Stimulated activated CD8-positive, alpha-beta memory T cell treated with anti-CD3 and anti-CD28 coated beads, Interleukin-2, amount 100 ng/mL, for 1 hour (primary cell): ENCODE measurements at places on chromosomes 6 and 20.

DNA sequence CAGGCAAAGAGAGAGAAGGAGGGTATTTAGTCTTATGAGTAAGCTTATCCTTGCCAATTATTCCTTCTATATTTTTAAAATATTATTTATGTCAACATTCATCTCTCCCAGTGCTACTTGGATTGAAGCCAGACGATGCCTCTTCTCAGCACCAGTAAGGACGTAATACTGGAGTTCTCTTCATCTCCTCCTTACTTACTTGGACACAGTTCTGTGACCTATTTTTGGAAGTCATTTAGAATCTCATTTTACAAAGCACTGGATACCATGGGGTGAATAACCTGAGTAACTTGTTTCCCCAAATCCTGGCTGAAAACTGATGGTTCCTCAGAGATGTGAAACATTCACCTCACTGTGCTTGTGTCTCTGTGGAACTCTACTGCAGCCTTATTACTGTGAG is 137.4 kb upstream of the LAMP5 start:
- DNase-seq, result no peak

- no peak for DNase-seq
Measured at GRCh38 chr20:51305316-51306052, 237.0 kb downstream of the NFATC2 start.

GRCh38 chr6:108897371-108897770 is 49.1 kb downstream of the ARMC2 start:
- no peak for DNase-seq

DNA sequence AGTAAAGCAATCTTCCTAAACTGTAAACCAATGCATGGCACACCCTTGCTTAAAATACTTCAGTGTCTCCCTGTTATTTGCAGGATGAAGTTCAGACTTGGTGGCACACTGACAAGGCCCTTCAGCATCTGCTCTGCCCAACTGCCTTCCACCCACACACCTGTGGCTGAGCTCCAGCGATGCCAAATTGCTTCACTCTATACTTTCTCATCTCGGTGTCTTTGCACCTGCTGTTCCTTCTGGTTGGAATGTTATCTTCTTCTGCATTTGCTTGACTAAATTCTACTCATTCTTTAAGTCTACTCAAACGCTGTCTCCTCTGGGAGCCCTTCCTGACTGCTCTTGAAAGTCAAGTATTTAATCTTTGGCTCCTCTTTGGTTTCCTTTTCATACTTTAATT is 100.1 kb upstream of the SUPT3H start:
- DNase-seq, result no peak

DNA sequence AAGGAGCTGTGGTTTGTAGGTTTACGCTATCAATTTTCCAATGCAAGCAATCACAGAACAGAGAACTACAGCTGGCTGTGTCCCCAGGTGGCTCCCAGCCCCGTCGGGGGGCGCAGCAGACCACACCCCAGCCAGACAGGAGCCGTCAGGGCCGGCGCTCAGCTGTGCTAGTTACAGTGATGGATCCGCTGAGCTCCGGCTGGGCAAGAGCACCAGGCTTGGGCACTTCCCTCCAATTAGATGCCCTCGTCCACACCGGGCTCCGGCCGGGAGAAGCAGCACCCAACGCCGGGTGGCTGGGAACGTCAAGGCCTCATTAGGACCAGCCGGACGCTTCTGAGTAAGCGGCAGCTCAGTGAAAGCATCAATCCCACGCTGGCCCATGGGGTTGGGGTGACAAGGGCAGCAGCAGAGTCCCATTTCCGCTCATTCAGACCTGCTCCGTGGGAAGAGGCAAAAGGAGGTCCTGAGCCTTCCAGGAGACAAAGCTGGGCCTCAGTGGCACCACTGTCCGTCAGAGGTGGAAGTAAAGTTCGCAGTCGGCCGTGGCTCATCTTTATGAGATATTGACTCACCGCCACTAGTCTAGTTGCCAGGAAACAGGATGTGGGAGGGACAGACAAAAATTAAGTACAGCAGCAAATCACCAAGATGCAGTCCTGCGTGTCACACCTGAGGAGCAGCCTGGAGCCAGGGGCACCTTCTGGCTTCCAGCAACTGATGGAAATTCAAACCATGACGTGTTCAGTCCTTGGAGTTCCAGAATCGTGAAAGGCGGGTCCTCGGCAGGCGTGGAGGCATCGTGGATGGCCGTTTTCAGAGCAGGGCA is 164.1 kb downstream of the TAF4 start:
- DNase-seq, result no peak

DNA sequence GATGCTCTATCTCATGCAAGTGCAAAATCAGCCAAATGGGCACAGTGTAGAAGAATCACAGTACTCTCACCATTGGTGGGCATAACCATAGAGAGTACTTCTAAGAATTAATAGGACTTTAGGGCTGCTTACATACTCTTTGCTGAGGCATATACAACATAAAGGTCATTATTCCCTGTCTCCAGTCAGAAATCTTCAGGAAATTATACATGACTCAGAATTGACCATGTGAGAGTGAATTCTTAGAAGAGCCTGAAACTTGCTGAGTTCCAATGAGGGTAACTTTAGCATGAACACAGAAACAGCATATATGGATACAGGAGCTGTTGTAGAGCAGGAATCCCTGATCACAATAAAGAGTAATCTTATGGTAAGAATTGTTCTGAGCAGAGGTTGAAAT is 498.7 kb downstream of the TENT5A start:
- DNase-seq, result no peak

GRCh38 chr6:157097255-157097955 is 225.9 kb downstream of the TMEM242 start:
- DNase-seq, result no peak

DNA sequence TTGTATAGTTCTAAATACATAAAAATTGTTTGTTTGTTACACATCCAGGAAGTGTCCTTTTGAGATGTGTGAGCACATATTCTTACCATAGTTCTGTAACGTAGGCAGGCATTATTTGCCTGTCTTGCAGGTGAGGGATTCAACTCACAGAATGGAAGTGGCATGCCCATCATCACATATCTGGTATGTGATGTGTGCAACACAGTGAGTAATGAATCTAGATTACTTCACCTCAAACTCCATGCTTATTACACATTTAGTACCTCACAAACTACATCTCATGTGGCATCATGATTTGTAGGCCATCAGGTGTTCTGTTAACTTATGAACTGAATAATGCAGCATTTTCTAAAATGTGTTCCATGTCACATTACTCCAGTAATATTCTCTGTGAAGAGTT is 181.6 kb downstream of the PLCB4 start:
- no peak for DNase-seq

DNA sequence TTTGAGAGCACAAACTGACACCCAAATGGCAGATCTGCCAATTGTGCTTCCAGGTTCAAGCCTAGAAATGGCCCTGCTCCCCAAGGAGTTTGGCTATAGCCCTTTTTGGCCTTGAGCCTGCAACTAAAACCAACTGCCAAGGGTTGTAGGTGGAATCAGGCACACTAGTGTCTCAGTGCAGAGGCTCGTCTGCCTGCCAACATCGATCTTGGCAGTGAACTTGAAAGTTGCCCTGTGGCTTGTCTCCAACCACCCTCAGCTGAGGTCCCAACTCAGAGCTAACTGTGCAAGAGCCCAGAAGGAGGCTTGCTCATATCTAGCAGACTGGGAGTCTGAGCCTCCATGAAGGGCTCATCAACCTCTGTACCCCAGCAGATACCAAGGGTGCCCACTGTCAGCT is 92.7 kb upstream of the GLP1R start:
- DNase-seq, result no peak

DNA sequence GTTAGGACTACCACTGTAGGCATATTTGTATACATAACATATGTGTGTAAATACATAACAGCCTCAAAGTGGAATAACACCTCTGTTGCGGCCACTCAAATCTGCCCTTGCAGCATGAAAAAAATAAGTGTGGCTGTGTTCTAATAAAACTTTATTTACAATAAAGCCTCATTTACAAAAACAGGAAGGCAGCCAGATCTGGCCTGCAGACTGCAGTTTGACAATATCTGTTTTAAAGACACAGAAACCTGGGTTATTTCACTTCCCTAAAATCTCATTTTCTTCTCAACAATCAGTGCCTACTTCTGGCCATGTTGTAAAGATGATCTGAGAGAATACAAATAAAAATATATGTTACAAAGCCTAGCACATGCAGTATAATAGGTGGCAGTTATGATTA is 53.9 kb upstream of the SCML4 start:
- DNase-seq, result no peak
